ENCODE measurements at places on chromosomes 12 and 14.

DNA sequence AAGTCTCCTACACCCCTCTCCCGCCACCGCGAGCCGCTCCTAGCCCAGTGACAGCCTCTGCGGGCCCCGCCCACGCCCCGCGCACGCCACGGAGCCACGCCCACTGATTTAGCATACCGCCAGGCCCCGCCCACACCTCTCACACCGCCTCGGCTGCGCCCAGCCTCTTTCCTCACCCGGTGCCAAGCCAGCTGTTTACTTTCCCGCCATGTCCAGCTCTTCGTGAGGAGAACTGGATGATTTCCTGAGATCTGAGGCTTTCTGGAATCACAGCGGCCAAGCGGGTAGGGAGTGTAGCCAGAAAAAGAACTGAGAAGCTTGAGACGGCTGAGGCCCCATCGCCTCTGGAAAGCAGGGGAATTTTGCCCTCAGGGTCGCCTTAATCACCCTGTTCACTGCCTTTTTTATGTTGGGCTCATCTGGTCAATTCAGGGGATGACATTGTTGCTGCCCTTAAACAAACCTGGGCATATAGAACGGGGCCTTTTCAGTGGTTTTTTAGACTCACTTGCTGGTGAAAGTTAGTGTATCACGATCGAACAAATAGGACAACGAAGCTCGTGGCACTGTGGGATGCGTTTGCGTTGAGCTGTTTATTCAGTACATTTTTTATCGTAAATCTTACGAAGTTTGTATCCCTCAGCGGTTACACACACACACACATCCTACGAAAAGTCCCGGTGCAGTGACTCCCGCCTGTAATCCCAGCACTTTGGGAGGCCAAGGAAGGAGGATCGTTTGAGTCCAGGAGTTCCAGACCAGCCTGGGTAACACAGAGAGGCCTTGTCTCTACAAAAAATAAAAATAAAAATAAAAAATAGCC lies at the start of gene RNF212B:
TSS of gene RNF212B (plus strand) at position 165 of the 823 bp plus-strand sequence. CDS start 2,410 bp downstream, outside the sequence.
- peak; percentile 67 for DNase-seq

DNA sequence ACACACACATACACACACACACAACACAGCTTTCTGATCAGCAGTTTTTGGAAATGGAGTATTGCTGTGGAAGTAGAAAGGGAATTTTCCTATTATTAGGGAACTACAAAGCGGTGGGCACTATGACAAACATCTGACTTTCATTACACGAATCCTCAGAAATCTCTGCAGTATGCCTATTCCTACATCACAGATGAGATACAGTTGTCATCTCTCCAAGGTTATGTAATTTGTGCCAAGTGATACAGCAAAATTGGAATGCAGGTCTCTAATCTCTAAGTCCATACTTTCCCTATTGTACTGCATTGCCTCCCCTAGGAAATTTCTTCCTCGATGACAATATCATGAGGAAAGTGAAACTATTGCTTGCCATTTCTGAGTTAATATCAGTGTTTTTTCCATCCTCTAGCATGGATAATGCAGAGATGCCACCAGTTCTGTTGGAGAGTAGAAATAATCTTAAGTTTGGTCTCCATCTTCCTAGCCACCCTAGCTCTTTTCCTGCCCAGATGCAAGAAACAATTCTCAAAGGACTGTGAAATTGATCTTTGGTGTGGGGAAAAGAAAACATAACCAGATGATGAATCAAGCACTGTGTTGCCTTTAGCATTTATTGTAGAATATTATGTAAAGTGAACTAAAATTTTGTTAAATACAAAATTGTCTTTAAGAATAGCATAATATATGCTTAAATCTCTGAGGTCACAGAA lies 94.7 kb downstream of the ERGIC2 start:
- DNase-seq = no peak

DNA sequence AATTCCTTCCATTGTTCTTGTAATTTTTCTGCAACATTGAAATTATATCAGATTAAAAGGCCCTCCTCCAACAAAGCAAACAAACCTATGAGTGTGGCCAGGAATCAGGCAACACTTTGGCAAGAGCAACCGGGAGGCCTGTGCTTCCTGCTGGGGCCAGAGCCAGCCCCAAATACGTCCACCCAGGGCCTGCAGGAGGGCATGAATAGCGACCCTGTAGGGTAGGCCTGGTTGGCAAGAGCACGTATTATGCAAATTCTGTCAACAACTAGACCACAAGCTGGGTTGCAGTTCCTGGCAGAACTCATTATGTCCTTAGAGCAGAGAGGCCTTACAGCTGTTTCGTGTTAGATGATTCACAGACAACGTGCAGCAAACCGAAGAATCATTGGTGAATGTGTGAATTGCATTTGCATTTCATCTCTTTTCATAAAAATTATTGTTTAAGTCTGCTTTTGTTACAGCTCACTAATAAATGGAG lies 26.9 kb upstream of the LGALS3 start:
- no peak for DNase-seq

DNA sequence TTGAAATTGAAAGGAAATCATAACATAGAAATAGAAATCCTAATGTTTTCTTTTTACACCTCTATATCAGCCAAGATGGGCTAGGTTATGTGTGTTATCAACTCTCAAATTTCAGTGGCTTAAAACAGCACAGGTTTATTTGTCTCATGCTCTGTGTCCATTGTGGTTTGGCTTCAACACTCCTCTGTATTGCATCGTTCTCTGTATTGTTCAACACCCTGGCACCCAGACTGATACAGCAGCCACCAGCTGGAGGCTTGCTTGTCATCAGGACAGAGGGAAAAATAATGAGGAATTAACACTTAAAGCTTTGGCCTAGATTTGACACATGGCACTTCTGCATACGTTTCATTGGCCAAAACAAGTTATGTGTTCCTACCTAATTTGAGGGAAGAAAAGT lies 234.2 kb upstream of the ARHGAP5 start:
- no peak for DNase-seq

- no peak for DNase-seq
These were observed 1.8 kb downstream of the PDE6H start for GRCh38 chr12:14974633-14975032.

GRCh38 chr12:998020-998874 lies 7.2 kb downstream of the ERC1 start:
- DNase-seq = no peak

DNA sequence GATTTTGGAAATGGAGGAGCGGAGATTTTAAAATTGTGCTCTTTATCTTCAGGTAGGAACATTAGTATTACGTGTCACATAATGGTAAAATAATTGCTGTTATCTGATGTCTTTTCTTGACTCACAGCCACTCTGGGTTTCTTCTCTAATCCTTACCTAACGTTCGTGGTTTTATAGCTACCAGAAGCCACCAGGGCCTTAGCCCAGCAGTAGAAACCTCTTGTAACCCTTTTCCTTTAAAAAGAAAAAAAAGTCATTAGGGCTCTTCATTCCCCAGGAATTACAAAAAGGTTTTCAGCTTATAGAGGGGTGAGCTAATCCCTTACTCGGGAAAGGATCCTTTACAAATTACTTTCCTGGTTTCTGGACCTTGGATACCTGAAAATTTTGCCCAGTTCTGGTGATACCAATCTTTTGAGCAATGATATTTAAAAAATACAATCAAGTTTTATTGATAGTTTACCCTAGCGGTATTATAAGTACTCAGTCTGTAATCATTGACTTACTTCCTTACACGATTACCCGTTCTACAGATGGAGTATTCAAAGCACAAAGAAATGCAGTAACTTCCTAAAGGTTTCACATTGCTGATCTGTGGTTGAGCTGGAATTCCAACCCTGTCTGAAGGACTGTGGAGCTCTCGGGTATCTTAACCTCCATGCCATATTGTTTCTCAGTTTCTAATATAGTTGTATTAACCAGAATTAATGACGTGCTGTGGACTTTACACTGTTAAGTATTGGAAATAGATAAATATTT lies 1.6 kb downstream of the GABARAPL1 start:
- no peak for DNase-seq

DNA sequence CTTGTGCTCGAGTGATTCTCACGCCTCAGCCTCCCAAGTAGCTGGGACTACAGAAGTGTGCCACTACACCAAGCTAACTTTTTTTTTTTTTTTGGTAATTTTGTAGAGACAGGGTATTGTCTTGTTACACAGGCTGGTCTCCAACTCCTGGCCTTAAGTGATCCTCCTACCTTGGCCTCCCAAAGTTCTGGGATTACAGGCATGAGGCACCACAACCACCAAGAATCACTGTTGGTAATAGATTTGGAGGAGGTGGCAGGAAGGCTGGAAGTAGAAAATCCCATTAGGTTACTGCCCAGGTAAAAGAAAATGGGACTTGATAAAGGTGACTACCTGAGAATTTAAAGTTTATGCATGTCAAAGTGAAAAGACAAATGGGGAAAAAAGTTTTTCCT lies 1.4 kb upstream of the CDCA4 start:
- no peak for DNase-seq

DNA sequence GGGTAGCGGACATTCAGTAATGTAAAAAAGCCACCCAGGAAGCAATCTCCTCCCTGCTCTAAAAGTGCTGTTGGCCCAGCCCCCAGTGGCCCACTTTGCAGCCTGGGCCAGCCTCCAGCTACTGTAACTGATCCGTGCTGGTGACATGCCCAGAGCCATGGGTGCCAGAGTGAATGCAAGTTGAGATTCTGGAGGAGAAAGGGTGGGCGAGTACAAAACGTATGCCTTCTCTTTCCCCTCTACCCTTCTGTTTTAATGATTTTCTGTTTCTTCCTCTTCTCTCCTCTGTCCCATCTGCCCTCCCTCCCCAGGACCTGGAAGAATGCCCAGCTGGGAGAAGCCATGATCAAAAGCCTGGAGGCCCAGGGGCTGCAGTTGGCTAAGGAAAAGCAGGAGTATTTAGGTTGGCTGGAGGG lies 16.9 kb downstream of the PLEKHD1 start:
- no peak for DNase-seq

Measured in T follicular helper cell (primary cell).